ELF-1 (cell line): ENCODE measurements at places on chromosomes 5 and 9.
A peak's percentile ranks its signal among the peaks of the same experiment; 100 is the strongest.

- no peak for DNase-seq
These were observed 66.0 kb upstream of the GARNL3 start for GRCh38 chr9:127198587-127198986.

DNA sequence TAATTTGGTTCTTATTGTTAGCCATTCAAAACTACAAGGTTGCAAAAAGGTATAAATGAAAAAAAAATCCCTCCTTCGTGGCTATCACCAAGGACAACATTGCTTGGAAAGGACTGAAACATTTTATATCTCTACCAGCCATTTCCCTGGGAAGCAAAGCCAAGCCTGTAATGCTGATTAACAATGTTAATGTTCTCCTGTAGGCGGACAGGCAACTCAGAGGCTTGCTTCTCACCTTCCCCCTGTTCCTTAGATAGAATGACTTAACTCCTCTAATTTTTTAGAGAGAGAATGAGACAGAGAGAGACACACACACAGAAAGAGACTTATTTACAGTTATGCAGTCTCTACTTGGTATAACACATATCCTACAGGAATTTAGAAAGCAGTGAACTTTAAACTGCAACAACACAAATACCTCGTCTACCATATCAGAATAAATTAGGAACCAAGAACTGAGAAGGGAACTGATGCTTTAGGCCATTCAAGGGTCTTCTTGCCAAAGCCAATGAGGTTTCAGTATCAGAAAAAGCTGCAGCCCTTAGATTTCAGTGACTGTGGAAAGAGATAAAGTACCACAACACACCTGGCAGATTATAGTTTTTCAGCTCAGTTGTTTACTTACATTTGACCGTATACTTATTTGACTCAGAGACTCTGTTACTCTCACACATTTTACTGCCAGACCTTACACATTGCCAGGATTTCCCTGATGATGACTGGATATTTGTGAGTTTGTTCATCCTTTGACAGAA is 20.9 kb upstream of the MAN2A1 start:
- no peak for DNase-seq

GRCh38 chr9:33158843-33159776 is 8.0 kb downstream of the B4GALT1 start:
- DNase-seq, result peak; percentile 33

DNA sequence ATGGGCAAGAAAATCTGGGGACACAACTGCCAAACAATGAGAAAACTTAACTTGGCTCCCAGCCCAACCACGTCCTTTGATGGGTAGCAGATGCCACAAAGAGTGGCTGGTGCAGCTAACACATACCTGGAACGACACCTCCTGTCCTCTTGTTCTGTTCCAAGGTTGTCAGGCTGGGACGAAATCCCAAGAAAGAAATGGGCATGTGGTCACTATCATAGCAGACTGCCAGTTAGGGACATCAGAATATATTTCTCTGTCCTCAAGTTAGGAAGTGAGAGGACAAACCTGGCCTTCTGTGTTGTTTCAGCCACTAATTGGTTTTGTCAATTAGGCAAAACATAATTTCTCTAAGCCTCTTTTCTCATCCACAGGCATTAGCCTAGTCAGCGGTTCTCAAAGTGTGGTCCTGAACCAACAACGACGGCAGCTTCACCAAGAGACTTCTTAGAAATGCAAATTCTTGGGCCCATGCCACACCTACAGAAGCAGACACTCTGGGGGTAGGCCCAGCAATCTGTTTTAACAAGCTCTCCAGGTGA is 63.4 kb downstream of the RAPGEF1 start:
- DNase-seq, result peak; percentile 41

DNA sequence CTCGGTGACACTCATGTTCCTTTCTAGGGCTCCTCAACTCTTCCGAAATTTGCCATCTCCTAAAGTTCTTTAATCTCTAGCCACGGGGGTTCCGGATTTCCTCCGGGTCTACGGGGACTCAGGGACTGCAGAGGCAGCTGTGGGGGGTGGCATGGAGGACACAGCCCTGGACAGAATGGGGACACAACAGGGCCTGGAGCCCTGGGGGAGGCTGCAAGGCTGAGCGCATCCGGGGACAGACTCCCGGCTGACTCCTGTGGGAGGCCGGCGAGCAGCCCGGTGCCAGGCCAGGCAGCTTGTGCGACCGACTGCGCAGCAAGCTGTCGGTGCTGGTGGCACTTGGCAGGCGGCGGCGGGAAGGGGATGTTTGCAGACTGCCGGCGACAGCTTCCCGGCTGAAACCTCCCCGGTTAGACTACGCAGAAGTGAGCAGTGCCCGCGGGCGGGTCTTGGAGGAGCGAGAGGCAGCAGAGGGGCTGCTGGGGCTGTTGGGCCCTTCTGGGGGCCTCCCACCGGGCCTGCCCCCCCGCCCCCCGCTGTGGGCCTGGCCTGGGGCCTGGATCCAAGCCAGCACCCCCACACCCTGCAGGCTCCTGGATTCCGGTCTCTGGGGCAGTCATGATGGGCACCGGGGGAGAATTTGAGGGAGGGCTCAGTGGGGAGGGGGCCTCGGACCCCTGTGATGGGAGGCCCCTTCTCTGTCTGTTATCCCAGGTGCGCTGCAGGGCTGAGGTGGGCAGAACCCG is 28.7 kb upstream of the UBAC1 start:
- DNase-seq, result no peak

DNA sequence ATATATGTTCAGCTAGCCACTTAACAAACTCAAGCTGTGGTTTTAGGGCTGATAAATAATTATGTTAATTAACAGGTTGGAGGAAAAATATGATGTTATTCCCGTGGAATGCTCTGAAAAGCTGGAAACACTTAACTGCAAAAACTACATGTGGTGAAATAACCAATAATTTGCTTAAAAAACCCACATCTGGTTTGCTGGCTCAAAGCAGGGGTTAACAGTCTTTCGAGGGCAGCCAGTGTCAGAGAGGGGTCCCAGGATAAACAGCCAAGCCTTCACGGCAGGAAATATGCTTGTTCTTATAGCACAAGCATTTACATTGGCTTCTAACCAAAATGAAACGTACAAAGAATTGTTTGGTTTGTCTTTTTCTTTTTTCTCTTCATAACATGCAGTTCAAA is 254.0 kb upstream of the GAS1 start:
- DNase-seq, result no peak

DNA sequence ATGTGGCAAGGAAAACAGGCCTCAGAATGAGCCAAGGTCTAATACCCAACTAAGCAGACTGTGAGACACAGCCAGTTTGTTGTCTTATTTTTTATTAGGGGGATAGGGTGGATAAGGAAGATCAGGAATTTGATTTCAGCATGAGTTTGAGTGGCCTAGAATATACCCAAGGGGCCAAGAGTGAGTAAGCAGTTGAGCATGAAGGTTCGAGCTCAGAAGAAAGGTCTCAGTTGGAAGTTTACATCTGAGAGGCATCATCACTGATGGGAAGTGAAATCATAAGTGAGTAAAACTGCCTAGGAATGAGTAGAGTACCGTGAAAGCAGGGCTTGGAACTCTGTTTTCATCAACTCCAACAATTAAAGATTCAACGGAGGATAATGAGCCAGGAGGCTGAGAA is 12.6 kb downstream of the PSMD5 start:
- no peak for DNase-seq

DNA sequence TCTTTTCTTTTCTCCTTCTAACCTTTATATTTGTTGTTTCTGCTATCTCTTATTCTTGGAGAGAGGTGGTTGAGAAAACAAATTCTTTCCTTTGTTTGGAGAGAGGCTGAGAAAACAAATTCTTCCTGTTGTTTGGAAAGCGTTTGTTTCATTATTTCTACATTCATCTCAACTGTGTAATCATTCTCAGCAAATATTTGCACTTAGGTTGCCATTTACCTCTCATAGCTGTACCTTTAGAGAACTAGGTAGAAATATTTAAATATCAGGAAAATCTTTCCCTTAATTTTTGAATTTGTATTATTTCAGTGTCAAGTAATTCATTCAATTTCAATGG is 1824.4 kb upstream of the CDH9 start:
- DNase-seq, result no peak

GRCh38 chr9:128416014-128416413 is 4.6 kb upstream of the CERCAM start:
- peak; percentile 86 for DNase-seq

- no peak for DNase-seq
These were observed 110.0 kb downstream of the STK32A start for GRCh38 chr5:147344861-147345260.

DNA sequence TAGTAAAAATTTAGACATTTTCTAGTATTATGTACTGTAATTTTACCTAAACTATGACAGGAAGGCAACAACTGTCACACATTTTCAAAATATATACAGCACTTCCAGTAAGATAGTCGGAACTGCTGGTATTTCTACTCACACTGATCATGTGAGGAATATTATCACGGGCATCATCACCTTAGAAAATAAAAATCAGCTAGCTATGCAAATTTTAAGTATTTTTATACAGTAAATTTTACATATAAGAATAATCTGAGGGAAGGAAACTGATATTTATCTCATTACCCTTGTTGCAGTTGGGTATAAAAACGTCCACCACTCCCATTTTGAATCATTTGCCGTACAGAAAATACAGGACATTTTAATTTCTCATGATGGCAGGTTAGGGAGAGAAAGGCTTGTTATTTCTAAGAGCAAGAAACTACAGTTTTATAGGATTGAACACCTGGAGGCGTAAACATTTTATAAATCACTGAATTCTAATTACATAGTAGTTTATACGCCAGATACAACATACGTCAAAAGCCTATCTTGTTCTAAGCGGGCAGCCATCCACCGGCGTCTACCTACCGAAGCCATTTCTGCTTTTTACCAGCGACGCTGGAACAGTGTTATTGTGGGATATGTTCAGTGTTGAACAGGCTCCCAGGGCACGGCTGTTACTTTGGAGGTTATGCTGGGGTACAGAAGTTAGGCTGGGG is 729 bp upstream of the TNPO1 start:
- no peak for DNase-seq

GRCh38 chr5:129960831-129961230 is 56.6 kb downstream of the CHSY3 start:
- no peak for DNase-seq

GRCh38 chr5:139631520-139632165 is 16.5 kb upstream of the CXXC5 start:
- DNase-seq, result no peak

DNA sequence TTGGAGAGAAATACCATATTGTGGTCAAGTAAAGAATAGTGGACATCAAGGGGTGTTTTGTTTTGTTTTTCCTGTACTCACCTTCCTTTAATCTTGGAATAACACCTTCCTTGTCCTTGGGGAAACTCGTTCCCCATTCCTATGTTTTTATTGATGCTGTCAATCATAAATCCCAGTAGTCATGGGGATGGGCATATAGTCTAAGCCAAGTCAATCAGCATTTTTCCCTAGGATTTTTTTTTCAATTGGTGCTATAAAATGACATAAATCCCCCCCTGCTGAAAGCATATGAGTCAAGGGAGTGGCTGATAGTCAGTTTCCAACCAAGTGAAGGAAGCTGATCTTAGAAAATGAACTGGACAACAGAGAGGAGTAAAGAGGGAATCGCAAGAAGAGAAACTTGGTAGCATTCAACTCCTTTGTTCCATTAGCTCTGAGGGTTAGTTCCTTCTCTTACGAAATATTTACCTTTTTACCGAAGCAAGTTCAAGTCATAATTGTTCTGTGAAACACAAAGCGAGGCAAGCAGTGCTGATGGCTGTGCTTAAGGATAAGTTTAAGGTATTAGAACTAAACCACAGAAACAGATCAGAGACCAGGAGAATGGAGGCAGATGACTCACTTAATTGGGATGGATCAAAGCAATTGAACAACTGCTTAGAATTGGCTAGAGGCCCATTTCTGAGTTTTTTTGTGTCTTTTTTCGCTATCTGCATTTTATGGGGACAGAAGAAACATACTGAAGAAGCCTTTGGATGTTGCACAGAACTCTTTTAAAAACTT is 218.6 kb downstream of the SEMA6A start:
- no peak for DNase-seq

- DNase-seq, result no peak
These were observed 86.4 kb downstream of the DCP2 start for GRCh38 chr5:113062869-113063508.

GRCh38 chr9:127767909-127768331 is 10.5 kb downstream of the SH2D3C start:
- DNase-seq, result peak; percentile 75

GRCh38 chr5:160042671-160043070 is 33.7 kb downstream of the TTC1 start:
- no peak for DNase-seq

DNA sequence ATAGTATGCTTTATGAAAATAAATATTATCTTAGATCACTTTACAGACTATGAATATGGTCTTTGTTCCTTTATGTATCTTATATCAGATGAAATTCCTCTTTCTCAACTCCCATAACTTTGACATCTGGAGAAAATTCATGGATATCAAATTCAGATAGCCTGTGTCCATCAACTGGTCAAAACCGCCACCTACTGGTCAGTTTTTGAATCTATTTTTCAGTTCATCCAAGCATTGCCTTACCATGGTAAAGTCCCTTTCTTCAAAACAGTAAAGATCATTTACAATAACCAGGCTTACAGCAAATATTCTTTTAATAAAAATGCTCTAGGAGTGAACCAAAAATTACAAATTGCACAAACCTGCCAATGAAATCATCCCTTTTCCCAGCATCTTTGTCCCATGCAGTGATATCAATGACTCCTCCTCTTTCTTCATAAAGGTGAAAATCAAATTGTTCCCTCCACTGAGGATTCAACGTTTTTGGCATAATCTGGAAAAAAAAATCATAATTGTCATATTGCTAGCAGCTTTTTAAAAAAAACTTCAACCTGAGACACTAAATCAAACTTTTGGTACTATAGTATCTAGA is 290.5 kb downstream of the SLF1 start:
- DNase-seq, result no peak

DNA sequence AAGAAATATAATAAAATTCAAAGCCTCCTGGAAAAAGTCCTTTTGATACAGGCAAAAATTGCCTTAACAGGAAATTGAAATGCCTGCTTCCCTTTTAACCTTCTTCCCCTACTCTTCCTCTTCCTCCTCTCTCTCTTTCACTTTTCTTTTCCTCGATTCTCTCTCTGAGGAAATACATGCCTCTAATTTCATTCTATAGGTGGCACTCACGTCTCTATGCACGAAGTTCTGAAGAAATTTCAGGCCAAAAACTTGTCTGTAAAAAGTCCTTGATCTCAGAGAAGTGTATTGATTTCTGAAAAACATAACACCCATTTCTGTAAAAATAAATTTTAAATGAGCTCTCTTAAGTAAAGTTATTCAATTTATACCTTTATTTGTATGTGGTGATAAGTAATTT is 371.7 kb upstream of the IRX4 start:
- no peak for DNase-seq

- peak; percentile 27 for DNase-seq
These were observed 536 bp upstream of the COMMD10 start for GRCh38 chr5:116084287-116084691.
